ENCODE measurements at places on chromosomes 3 and 15.

GRCh38 chr3:31695280-31696008, 162.7 kb downstream of the STT3B start:
- DNase-seq = no peak

DNA sequence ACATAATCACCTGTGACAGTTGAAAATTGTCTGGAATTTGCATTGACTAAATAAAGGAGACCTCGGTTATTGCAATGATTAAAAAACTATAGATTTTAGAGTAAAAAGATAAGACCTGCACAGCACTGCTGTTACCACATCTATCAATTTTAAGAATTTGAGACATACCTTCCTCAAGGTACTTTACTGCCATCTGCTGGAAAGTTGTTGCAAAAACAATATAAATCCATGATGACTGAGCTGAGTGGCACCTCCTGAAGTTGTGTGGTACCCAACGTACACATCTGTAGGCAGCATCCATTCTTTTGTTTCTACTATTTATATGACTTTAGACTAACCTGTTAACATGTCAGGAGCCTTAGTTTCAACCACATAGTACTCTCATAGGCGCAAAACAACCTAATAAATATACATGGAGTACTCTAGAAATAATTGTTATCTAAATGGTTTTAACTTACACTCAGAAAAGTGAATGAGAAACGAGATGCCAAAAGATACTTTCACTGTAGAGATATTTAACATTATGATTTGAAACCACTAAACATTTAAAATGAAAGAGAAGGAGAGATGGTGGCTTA, 106.7 kb downstream of the GHSR start:
- DNase-seq = peak; percentile 16

DNA sequence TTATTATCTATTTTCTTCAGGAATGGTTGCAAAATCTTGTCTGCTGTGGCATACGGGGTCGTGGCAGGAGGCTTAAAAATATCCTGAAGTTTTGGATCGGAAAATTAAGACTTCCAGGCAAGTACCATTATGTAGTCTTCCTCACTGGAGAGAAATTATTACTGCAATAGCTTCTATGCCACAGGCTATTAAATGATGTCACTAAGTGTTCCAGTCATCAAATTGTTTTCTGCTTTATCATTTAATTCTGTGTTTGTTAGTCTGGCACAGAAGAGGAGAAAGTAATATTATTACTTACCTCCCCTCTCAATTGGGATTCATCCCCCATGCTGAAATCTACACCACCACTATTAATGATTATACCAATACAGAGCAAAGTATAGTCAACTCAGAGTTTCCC, 378.2 kb upstream of the ALCAM start:
- no peak for DNase-seq

DNA sequence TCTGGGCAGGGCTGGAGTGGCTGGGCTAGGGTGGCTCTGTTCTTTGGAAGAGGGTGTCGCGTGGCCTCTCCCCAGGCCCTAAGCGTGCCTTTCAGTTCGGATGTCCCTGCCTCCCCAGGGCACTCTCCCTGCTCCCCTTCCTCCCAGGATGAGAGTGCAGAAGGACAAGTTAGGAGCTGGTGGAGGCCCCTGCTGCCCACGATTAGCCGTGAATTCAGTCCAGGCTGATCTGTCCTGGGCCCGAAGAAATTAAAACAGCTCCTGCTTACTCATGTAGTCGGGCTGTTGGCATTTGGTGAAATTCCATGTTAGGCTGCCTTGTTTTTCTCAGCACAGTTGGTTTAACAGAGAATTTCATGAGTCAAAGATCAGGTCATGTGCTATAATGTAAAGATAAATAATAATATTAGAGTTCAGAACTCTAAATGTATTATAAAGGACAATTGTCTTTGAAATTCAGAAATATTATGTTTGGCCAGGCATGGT, 24.5 kb downstream of the NIPA1 start:
- no peak for DNase-seq

GRCh38 chr3:127197300-127198189, 4.6 kb downstream of the PRR23E start:
- DNase-seq = no peak

- no peak for DNase-seq
These were observed 141.2 kb upstream of the LINGO1 start for GRCh38 chr15:77773903-77774302.

GRCh38 chr15:95162967-95163531, 931.7 kb downstream of the MCTP2 start:
- DNase-seq = no peak

GRCh38 chr3:153963012-153963411, 158.2 kb upstream of the ARHGEF26 start:
- DNase-seq = no peak

- no peak for DNase-seq
These were observed 108.3 kb upstream of the FRMD4B start for GRCh38 chr3:69494185-69494584.

DNA sequence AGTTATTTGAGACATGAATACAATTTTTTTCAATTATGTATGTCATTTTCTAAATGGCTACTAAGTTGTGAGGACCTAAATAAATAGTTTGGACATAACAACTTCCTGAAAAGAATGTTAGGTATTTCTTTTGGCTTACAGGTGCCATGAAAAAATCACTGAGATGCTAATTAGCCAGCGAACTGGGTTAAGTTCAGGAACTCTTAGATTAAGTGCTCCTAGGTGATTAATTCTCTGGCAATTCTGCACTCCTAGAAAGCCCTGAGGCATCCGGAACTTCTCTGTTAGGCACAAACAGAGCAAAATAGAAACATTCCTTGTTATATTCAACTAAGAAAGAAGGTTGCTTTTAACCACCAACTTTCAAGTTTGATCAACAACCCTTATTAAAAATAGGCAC, 192.3 kb downstream of the STAG1 start:
- DNase-seq = no peak

GRCh38 chr3:46948830-46949671, 27.5 kb downstream of the CCDC12 start:
- DNase-seq = no peak

GRCh38 chr3:169822540-169822939, 9.8 kb upstream of the LRRC34 start:
- DNase-seq = no peak

GRCh38 chr3:176785171-176785570, 412.1 kb downstream of the TBL1XR1 start:
- no peak for DNase-seq

GRCh38 chr3:190448256-190448655, 1.4 kb downstream of the TMEM207 start:
- no peak for DNase-seq

- no peak for DNase-seq
These were observed 52.6 kb upstream of the MYO5C start for GRCh38 chr15:52348056-52348745.

DNA sequence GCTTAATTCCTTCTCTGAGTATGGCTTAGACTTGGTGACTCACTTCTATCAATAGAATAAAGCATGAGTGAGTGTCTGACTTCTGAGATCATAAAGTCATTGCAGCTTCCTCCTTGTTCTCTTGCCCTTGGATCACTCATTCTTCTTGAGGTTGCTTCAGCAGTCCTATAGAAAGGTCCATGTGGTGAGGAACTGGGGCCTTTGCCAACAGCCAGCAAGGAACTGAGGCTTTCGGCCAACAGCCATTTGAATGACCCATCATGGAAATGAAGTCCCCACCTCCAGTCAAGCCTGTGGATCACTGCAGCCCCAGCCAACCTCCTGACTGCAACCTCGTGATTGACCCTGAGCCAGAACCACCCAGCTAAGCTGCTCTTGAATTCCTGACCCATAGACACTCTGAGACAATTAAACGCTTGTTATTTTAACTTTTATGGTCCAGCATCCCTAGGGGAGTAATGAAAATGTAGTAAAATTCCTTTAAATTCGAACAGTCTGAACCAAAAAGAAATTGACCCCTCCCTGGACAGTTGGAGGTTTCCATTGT, 84.5 kb downstream of the WDR76 start:
- DNase-seq = no peak

DNA sequence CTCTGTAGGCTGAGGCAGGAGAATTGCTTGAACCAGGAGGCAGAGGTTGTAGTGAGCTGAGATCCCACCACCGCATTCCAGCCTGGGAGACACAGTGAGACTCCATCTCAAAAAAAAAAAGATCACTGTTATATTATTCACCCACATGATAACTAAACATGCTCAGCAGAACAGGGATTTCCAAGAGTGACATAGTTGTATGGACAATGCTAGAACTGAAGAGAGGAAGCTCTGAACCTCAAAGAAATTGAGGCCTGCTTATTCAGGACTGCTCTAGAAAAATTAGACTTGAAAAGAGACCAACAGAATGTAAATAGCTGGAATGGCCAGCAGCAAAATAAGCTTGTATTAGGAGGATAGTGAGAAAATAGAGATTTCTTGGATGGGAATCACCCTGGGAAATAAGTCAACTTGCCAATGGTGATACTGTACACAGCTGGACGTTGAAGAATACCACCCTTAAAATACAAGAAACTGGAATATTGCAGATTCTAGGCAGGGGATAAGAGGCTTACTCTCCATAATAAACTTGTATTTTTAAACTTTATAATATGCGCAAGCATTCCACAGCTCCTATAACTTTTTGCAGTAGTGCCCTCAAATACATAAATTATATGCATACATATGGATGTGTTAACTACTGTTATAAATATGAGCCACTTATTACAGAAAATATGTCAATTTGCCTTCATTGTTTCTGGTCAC, 28.2 kb downstream of the PIK3CB start:
- DNase-seq = no peak

DNA sequence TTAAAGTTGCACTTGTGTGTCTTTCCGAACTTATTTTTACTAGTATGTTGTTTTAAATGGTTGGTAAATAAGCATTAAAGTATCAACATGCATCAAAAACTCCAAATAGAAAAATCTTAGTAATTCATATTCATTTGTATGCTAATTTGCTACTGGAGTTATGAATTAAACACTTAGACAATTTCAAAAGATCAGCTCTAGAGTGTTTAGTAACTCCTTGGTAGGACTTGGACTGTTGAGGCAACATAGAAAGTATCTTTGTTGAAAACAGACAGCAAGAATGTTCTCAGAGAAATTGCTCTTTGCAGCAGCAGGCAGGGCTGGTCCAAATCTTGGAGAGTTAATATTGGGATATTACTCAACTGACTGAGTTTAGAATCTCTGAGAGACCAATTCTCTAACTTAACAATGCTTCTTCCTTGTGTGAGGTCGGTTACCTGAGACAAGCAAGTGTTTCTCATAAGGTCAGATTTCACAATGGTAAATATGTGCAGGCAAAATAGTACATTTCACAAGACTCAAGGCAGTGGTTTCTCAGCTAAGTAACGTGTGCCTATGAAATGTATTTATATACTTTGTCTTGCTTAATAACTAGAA, 147.8 kb upstream of the IL12A start:
- no peak for DNase-seq

DNA sequence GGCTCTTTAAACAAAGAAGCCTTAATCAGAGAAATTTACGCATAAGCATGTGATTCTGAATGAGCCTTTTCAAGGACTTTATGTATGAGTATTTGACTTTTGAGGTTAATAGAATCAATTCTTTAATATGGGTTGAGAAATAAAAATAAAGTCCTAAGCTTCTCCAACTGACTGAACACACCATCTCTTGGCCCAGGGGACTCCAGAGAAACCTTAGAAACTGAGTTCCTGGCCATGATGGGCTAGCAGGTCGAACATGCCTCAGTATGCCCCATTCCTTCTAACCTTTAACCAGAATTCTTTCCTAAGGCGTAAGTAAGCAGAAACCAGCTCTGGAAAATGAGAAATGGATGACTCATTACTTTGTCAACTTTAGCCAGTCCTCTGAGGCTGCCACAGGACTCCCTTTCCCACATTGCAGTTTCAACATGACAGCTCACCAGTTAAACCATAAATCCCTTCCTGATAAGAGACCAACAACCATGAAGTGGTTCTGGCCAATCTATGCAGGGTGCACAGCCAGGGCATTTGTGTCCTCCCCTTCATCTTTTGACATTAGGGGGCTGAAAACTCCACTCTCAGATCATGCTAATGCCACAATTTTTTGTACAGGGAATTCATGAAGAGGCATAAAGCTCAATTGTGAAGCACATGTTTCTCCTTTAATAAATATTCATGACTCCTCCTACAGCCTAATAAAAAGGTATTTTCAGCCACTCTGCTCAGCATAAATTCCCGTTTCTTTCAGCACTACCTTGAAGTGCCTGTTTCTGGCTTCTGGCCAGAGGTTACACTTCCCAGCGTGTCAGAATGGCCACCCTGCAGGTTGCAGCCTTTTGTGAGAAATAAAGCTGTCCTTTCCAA, 33.3 kb downstream of the TM4SF18 start:
- no peak for DNase-seq

GRCh38 chr3:18868911-18869689, 279.2 kb upstream of the KCNH8 start:
- peak; percentile 9 for DNase-seq

DNA sequence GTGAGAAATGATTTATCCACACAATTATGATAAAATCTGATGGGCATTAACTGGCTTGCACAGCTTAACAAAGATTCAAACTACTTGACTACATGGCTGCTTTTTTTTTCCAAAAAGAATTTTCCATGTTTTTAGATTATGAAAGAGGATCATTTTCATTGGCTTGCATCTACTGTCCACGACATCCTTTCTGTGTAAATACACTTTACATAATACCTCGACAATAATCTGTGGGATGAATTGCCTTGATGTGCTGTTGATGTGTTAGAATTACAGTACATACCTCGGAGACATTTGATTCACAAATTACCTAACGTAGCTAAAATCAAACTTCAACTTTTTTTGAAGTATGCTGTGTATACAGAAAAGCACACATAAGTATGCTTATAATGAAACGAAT, 104.4 kb downstream of the PPP2R3A start:
- no peak for DNase-seq

DNA sequence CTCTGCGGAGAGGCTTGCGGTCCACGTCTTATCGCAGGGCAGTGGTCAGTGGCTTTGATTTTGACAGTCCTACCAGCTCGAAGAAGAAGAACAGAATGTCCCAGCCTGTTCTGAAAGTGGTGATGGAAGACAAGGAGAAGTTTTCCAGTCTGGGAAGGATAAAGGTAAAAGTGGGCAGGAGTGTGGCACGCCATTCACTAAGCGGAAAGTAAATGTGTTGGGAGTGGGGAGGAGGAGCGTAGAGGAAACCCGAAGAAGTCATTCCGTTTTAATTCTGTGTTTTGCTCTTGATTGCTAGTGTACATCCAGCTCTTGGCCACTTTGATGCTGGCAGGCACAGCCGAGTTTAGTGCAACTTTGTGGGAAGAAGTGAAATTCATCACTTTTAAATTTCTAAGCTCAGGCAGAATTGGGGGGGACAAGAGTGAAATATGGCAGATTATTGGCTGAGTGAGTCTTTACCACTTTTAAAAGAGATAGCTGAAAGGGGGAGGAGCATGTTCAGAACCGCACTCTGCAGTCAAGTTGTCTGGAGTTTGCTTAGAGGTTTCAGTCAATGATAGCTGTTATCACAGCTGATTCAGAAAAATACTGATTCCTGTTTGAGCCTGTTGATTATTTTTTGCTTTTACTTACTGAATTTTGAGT, 1.8 kb downstream of the ARHGEF26 start:
- no peak for DNase-seq

Measured in stimulated activated CD4-positive, alpha-beta T cell treated with anti-CD3 and anti-CD28 coated beads, Interleukin-1b, Interleukin-23, amount 100 ng/mL, for 4 hours (primary cell).